ENCODE measurements at places on chromosomes 3 and 15.

GRCh38 chr15:49079340-49080039 lies 33.2 kb upstream of the SECISBP2L start:
- no peak for DNase-seq

DNA sequence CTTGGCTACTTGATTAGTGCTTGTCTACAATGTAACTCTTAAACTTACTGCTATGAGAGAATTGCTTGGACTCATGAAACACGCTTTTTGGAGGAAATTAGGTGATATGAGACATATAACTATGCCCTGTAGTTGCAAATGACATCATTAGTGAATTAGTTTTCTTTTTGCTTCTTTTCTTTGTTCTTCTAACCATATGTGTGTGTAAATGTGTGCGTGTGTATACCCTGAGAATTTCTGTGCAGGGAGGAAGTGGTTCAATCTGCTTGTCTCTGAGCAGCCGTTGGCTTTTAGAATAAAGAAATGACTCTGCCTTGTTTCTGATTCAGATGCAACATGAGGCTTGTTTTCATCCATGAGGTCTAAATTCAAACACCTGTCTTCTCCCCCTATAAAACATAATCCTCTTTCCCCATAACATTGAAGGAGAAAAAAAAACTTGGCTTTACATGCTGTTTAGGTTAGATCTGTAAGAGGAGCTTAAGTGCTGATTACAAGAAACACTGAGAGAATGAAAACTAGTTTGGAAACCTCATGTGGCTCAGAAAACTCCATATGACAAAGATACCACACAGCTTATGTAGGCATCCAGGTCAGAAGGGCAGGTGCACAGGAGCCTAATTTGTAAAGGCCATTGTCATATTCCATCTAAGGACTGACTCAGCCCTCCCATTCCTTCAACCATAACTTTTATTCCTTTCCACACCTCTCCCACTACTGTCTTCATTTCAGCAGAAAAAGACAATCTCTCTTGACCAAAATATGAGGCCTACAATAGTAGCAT lies 30.5 kb upstream of the BLM start:
- DNase-seq, result peak; percentile 61

DNA sequence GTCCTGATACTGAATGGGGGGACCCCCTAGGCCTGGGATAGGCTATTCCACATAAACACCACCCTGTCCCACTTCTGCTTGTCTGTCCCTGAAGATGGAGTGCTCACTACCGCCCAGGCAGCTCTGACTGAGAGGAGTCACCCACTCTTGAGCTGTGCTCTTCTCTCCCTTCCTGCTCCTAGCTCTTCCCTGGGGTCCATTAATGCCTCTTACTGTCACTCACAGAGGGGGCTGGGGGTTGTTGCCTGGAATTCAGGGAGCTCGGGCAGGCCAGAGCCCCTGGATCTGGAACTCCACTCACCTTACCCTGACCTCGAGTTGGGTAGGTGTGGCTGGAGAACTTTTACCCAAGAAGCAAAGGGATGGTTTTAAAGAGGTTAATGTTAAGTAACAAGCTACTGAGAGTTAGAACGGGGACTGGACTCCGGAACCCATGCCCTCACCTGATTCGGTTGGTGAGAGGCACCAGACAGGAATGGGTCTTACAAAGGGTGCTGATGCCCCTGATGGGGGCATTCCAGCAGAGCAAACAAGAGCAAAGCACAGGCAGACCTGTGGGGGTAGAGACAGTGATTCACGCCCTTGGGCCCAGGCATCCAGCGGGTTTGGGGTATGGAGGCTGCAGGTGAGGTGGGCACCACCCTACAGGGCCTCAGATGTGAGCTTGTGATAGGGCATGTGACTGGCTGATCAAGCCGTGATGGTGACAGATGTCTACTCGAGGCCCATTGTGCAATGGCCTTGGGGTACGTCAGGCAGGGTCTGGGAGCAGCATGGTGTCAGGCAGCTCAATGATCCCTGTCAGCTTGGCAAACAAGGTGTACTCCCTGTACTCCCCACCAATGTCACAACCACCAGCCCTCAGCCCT lies 5.4 kb downstream of the NBEAL2 start:
- no peak for DNase-seq

DNA sequence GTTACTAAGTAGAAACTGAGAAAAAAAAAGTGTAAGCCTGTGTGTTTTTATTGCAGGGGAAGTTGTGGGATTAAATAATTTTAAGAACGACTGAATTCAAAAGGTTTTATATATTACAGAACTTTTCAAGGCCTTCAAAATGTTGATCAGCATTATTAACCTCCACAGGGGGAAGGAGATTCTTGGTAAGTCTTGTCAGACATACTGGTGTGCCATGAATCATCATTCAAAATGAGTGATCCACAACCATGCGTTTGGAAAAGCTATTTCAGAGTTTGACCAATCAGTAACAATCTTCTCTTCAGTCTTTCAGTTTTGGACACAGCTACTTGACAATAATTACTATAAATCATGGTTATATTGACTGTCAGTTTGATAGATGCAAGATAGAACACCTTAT lies 70.2 kb downstream of the ADAMTS9 start:
- DNase-seq, result no peak

- DNase-seq, result no peak
Measured at GRCh38 chr15:69092159-69092558, 68.3 kb upstream of the GLCE start.

DNA sequence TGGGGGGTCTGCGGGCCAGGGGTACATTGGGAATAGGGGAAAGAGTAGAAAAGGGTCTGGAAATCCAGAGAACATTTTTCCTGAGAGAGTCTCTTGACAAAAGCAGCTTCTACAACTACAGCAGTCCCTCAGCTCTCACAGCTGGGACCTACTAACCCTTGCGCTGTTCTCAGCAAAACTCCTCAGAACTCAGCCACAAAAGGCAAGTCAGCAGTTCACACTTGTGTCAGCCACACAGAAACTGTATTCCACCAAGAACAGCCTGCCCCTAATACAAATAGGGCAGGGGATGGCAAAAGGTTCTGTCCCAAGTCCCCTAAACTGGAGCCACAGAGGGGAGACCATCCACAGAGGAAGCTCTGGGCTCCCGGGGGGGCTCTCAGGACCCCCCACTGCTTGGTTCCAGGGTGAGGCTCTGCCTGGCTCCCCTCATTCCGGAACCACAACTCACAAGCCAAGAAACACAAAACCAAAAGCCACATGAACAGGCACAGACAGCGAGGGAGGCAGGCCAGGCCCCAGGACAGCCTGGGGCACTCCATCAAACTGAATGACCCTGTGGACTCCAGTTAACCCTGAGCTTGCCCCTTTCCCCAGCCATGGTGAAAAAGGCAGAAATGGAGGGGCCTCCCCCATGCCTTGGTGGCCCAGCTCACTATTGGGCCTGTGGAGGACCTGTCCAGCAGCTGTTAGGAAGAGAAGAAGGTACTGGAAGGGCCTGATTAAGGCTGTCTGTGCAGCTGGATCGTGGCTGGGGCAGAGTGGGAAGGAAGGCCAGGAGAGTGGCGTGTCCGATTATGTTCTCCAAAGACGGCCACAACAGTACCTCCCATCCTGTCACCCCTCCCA lies 162.0 kb downstream of the CHSY1 start:
- no peak for DNase-seq

- no peak for DNase-seq
Measured at GRCh38 chr15:100781061-100781960, 98.3 kb upstream of the ALDH1A3 start.

- no peak for DNase-seq
Measured at GRCh38 chr3:153273217-153273616, 111.2 kb downstream of the RAP2B start.

DNA sequence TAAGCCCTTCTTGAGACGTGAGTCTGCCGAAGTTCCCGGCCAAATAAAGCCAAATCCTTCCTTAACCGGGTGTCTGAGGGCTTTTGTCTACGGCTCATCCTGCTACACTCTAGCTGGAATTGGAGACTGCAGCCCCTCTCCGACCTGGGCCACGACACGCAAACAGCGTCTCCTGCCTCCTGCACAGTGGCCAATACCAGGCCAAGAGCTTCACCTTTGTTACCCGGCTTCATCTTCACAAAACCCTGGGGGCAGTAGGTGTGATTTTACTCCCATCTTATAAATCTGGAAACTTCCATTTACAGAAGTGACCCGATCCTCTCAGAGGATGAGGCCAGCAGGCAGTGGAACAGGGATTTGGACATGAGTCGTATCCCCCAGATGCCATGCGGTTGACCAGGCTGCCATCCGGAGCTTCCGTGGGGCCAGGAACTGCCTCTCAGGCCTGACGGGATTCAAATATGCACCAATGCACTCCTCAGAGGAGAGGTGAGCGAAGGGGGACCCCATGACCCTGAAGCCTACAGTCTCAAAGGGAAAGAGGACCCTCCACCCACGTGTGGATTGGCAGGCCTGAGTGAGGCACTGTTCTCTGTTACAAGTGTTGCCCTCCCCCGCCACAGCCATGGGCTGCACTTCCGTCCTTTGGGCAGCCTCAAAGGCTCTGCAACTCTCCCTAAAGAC lies 53.2 kb upstream of the KLF13 start:
- DNase-seq, result no peak

DNA sequence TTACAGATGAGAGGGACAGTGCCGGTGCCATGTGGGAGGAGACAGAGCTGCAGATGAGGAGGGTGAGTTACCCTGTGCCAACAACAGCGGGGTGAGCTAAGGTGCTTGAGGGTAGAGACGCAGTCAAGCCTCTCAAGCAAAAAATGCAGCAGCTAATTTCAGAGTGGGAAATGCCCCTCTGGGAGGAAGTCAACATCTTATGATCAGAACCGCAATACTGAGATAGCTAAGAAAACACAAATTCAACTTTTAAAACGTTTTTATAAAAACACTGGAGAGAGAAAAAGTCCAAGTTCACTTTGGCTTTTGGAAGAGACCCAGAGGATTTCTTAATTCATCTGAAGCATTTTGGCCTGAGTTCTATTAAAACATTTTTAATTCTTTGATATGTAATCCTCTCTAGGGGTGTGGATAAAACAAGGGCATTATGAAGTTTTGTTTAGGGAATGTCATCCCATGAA lies 319.2 kb downstream of the SLC9A9 start:
- DNase-seq, result no peak

DNA sequence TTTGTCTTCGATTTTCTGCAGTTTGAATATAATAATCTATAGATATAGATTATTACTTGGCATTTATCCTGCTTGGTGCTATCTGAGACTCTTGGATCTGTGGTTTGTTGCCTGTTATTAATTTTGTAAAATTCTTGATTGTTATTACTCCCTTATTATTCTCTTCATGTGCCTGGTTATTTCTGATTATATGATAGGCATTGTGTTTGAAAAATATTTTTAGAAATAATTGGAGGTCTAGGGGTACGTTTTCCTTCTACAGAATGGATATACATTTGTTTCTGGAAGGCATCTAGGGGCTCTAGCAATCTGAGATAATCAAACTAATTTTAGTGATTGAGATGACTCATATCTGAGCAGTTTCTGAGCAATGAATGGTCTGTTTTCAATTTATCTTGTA lies 14.9 kb upstream of the CELF6 start:
- no peak for DNase-seq

- no peak for DNase-seq
Measured at GRCh38 chr3:81967393-81967792, 205.9 kb upstream of the GBE1 start.

DNA sequence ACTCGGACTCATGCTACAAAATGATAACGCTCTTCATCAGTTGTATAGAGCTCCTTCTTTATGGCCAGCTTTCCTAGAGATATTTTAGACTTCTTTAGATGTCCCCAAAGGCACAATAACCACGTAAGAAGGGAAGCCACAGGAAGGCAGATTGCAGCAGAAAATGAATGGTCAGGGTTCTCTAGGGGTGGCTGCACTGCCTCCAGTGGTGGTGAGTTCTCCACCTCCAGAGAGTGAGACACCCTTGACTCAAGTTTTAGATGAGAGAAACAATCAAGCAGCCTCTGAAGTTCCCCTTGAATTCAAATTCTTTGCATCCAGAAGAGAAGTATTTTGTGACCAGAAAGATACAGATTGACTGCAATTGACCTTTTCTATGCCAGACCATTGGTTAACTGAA lies 191.5 kb downstream of the TP63 start:
- DNase-seq, result no peak

GRCh38 chr3:82364827-82365226 lies 603.4 kb upstream of the GBE1 start:
- no peak for DNase-seq

DNA sequence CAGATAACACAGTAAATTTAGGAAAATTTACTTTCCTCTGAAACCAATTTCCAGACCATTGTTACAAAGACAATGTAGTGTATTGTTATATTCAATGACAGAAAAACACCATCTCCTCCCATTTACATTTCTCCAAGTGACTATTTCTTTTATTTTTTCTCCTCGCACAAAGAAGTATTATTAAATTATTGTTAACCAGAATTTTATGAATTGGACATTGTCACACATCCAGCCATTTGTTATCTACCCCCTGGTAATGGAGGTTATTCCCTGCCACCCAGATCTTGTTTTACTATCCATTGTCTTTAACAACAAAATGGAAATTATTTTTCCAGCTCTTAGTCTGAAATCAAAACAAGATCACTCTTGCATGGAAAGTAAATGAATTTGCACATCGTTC lies 511.3 kb downstream of the FGF12 start:
- DNase-seq, result no peak

GRCh38 chr3:47870156-47870555 lies 67.2 kb downstream of the DHX30 start:
- DNase-seq, result no peak

DNA sequence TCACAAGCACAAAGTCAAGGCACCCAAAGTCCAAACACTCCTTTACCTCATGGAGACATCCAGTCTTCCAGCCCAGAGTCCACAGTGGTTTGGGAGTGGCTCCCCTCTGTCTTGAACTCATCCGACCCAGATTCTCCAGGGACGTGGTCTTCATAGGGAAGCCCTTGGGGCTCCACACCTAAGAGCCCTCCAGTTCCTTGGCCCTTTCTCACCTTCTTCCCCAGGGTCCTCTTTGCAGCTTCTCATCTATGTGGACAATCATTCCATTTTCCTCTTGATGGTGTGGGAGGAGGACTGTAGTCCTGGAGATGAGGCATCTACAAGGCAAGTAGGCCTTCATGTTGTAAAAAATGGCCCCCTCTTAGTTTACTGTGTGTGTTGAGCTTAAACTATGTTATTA lies 87.3 kb upstream of the RNF7 start:
- no peak for DNase-seq

DNA sequence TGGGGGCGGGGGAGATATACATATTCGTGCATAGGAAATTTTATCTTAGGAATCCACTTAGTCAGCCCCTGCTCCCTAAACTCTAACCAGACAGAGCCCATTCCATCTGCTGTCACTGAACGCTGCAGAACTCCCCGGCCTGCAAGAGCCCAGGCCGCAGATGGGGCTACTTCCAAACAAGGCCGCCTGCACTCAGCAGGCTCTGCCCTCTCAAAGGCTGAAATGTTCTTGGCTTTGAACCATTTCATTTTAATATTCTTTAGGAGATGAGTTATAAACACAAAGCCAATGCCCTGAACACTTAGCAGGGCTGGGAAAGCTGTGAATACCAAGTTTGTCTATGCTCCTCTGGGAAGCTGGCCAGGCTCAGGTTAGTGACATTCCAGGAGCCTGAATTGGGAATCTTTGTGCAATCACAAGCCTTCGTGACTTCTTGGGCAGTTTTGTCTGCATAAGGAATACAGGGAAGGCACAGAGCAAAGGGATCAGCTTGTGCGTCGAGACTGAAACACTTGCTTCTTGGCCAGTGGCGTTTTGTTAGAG lies 65.0 kb downstream of the SYNM start:
- no peak for DNase-seq

GRCh38 chr3:152591515-152591914 lies 243.4 kb upstream of the P2RY1 start:
- DNase-seq, result no peak

GRCh38 chr15:25486051-25486450 lies 47.2 kb upstream of the UBE3A start:
- no peak for DNase-seq

Measured in GM13977 (cell line).